ENCODE measurements at places on chromosomes 3 and 15.

DNA sequence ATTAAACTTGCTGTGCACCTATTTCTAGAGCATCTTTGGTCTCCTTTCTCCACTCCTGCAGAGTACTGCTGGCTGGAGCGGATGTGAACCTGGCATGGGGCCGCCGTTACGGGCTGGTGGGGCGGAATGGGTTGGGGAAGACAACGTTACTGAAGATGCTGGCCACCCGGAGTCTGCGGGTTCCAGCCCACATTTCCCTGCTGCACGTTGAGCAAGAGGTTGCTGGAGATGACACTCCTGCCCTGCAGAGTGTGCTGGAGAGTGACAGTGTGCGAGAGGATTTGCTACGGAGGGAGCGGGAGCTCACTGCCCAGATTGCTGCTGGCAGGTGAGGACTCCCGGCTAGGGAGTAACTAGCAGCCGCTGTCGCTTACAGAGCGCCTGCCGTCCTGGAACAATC lies 2.1 kb downstream of the ABCF3 start:
- no peak for DNase-seq

DNA sequence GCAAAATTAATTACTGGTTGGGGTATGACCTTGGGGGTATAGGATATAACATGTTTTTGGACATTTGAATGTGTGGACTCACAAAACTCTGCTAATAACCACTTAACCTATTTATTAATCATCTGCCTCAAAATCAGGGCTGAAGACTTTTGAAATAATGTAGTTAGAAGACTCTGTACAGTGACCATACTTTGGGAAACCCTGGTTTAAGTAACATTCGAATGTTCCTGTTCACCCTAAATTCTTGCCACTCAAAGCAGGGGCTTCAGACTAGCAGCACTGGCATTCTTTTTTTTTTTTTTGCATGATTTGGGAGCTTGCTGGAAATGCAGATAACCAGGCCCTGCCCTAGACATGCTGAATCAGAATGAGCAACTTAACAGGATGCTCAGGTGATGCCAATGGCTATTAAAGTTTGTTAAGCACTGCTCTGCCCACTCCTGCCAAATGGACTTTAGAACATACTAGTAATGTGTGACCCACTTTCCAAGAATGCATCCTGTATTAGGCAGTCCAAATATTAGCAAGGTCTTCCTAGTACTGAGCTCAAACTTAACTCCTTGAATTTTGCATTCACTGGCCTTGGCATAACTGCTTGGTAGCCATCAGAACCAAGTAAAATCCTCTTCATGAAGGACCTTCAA lies 12.7 kb upstream of the ST3GAL6 start:
- peak; percentile 24 for DNase-seq

DNA sequence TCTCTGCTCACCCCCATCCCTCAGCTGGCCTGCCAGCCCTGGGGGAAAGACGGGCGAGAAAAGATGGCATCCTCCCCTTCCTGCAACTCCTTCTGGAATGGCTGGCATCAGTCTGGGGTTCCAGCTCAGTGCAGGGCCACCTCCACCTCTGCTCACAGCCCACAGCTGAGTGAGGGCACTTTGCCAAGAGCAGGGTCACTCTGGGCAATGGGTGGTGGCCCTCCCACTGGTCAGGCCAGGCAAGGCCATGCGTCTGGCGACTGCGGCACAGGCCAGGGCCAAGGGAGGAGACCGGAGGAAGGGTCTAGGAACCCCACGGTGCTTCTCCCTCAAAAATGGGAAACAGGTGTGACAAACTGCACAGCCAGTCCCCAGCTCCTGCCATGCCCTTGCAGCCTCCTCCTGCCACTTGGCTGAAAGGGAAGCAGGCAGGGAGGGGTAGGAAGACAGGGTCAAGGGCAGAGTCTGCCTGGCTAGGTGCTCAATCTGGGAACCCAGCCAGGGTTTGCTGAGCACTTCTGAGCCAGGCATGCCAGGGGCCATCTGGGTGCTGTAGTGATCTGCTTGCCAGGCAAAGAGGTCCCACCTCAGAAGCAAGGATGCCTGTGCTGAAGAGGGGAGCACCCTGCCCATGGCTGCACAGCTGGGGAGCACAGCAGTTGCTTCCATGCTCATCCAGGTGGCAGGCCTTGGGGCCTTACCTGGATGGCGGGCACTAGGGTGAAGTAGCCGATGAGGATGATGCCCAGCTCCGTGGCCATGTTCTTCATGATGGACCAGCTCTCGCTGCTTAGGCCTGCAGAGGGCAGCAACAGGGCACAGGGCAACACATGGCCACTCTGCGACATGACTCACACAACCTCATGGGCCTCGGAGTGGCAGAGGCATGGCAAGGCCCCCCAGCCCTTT lies 41.2 kb downstream of the PTPN23 start:
- peak; percentile 39 for DNase-seq

DNA sequence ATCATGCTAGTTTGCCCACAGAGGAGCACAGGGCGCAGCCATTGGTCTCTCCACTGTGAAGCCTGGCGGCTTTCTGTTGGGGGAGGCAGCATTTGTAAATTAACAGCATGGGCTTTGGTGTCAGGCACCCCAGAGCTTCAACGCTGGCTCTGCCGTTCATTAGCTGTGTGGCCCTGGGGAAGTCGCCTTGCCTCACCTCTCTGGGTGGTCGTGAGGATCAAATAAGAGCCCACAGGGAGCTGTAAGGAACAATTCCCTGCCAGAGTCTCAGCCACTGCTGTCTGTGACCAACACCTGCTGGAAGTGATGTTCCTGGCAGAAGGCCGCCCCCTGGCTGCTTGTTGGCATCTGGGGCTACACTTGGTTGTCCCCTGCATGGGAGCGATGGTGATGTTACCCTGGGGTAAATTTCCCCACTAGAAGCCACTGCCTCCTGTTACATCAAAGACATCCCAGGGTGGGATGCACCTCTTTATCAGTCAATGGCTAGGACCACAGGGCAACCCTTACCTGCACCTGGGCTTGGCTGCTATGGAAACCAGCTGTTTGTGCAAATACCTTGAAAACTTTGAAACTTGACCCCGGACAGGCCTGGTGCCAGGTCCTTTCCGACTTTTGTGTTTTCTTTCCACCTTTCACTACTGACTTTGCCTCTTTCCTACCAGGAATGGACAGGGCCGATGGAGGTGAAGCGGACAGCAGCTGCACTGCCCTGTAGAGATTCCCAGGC lies 36.9 kb downstream of the DNASE1L3 start:
- no peak for DNase-seq

- DNase-seq, result no peak
Observed at GRCh38 chr3:131730581-131730980, 227.8 kb upstream of the MRPL3 start.

DNA sequence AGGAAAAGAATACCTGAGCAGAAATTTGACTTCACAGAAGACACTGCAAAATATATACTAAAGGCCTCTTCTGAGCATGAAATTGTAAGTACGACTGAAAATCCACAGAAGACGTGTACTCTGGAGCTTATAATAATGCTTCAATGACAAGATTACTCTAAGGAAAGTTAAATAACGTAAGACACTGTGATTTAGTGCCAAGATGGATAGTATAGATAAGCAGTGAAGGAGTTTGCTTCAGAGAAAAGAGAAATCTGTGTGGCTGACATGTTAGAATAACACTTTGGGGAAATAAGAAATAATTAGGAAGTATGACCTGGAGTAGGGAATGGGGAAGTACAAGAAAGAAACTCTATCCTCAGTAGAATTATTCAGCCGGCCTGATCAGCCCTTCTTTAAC lies 28.9 kb downstream of the ALDH1A2 start:
- DNase-seq, result no peak

- no peak for DNase-seq
Observed at GRCh38 chr3:94064243-94064860, 1.5 kb downstream of the NSUN3 start.

DNA sequence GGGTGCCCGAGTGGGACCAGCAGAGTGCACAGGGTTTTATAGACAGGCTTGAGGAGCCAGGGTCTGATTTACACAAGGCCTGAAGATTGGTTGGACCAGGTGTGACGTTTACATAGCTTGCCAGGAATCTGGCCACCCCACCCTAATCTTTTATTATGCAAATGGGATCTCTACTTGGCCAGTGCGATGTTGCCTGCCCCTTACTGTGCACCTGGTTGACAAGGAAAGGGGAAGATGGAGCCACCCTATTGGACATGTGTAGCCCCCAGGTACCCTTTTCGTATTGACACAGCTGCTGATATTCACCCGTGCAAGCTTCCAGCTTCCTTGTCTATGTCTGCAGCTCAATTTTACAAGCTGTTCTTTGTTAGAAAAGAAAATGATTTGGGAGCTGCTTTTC lies 132.0 kb downstream of the ARNT2 start:
- DNase-seq, result no peak

- DNase-seq, result peak; percentile 39
Observed at GRCh38 chr15:60626669-60627068, 147.7 kb upstream of the ICE2 start.

- no peak for DNase-seq
Observed at GRCh38 chr3:53700441-53700840, 145.8 kb downstream of the CHDH start.

DNA sequence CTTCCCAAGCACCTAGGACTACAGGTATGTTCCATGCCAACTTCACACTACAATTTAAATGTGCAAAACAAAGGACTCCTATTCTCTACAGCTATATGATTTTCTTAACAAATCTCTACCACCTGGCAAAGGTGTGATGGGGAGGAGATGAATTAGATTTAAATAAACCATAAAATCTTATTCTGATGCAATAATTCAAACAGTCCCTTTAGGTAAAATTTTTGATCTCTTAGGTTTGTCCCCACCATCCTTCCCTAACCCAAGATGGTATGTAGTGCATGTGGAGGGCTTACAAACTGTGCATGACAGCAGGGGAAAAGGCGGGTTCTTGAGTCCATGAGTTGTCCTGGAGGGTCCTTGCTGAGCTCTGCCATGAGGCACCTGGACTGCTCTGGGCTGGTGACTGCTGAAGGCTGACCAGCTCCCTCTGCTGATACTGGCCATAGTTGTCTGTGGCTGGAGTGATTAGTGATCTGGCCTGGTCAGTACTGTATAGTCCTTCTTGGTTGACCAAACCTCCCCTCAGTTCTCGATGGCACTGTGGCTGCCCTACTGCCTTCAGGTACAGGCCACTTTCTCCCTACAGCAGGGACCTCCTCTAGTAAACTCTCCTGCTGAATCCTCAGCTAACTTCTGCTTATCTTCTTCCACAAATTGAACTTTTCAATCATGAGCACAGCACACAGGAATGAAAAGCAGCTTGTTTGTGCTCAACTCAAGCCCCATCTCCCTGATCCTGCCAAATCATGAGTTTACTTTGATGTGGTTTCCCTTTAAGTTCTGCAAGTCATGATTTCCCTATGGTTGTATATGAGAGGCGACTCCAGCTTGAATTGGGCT lies 30.1 kb downstream of the CFAP161 start:
- peak; percentile 93 for DNase-seq

GRCh38 chr3:161349529-161350312 lies 21.6 kb downstream of the SPTSSB start:
- DNase-seq, result peak; percentile 94

GRCh38 chr3:171770689-171771620 lies 39.3 kb downstream of the PLD1 start:
- peak; percentile 90 for DNase-seq

DNA sequence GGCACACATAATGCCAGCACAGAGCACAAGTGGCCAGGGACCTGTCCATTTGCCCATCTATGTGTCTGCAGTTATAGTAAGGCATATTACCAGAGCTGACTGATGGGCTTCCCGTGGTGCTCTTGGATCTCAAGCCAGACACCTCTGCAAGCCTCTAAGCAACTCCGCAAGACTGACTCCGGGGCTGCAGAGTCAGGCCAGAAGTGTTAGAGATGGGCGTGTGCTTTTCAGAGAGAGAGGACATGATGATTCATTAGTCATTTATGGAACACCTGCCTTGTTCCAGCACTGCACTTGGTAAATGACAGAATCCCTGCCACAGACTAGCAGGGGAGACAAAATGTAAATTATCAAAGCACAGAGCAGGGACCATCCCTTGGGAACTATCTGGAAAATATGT lies 559.0 kb downstream of the PDCD6IP start:
- no peak for DNase-seq

DNA sequence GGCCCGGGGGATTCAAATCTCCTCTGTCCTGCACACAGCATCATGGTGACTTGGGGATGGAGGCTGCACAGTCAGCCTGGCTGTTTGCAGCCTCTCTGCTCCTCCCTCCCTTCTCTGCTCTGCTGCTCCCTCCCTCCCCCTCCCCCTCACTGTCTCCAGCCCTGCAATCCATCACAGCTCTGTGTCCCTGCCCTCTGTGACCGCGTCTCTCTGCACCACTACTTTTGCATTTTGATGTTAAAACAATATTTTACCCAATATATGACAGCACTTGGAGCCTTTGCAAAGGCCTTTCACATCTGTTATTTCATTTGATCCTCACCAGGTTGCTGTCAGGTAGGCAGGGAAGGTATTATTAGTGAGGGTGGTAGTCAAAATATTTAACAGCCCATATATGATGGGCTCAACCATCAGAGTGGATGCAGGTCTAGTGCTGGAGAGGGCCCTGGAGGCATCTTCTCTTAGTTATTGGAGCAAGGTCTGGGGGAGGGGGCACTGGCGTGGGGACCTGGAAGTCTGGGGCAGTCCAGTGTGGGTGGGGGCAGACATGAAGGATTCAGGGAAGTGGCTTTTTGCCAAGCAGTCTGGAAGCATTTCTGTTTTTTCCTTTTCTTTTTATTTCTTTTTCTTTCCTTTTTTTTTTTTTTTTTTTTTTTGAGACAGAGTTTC lies 16.3 kb upstream of the VPS8 start:
- DNase-seq, result no peak

DNA sequence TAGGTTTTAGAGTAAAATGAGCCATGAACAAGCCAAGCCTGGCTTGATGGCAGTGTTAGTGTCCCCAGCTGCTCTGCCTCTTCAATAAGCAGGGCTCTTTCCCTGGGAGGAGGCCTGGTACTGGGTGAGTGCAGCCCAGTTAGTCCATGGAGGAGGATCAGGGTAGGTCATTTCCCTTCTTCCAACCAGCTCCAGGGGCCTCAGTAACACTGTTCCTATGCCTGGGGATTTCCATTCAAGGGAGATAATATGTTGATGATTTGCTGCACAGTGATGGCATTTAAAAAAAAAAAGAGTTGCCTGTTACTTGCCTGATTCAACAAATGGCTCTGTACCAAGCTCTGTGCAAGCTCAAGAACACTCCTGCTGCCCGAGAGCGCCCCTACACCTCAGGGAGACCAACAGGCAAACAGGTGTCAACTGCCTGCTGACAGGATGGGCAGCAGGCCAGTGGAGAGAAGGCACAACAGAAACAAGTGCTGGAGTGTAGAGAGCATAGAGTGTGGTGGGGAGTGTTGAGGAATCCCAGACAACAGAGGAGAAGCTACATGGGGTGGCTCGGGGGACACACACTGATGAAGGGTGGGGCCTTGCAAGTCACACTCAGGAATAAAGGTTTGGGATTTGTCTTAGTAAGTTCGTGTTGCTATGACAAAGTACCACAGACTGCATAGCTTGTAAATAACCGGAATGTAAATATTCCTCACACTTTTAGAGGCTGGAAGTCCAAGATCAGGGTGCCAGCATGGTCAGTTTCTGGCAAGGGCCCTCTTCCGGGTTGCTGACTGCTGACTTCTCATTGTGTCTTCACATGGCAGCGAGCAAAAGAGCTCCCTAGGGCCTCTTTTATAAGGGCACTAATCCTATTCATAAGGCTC lies 78.6 kb upstream of the PXYLP1 start:
- no peak for DNase-seq

GRCh38 chr15:38130740-38131498 lies 121.7 kb upstream of the SPRED1 start:
- peak; percentile 100 for DNase-seq

GRCh38 chr3:71107926-71108325 lies 475.6 kb downstream of the FOXP1 start:
- DNase-seq, result no peak

GRCh38 chr15:94348084-94348483 lies 116.7 kb downstream of the MCTP2 start:
- no peak for DNase-seq
